ENCODE measurements at places on chromosomes 5 and 9.

DNA sequence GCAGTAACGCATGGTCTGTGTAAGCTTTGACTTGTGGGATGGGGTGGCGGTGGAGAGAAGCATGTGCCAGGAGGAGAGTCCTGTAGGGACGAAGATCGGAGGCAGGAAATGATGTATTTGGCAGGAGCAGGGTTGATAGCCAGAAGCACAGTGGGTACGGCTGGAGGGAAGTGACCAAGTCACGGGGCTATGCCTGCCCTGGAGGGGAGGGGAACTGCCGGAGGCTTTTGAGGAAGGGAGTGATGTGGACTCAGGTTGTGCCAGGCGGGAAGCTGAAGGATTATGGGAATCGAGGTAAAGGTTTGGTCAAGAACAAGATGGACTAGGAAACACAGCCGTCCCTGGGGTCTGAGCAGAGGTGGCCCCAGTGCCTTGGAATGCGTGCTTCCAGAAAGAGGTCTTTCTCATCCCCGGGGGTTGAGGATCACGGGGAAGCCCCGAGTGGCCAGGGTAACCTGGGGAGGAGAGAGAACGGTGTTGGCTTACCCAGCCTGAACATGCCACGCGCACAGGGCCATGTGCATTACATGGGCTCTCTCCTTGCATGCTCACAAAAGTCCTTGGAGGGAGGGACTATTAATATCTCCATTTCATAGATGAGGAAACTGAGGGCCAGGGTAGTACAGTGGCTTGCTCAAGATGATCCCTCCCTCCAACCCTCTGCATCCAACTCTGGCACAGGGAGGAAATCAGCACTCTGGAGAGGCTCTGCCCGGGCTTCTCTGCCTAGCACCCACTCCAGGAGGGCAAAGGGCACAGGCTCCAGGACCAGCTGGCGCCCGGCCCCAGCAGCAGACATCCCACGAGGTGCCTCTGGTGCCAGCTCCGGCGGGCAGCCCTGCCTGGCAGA is 253.8 kb downstream of the PBX3 start:
- DNase-seq, result no peak

DNA sequence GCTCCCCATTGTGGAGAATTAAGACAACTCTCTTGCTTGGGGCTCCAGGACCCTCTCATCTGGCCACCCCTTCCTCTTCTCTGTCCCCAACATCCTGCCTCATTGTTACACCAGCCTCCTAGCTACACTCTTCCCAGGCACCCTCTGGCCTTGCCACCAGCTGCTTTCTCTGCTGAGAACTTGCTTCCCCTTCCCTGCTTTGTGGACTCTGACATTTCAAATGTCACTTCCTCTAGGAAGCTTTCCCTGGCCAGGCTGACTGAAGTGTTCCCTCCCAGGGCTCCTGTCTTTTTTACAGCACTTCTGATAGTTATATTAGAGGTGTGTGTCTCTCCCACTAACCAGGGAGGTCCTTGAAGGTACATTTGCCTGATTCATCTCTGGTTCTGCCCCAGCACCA is 194.0 kb upstream of the KLF4 start:
- DNase-seq, result no peak

- peak; percentile 17 for DNase-seq
These were observed 269.1 kb downstream of the FANCC start for GRCh38 chr9:95048225-95049087.

- DNase-seq, result no peak
These were observed 15.6 kb upstream of the DMXL1 start for GRCh38 chr5:119055294-119055693.

DNA sequence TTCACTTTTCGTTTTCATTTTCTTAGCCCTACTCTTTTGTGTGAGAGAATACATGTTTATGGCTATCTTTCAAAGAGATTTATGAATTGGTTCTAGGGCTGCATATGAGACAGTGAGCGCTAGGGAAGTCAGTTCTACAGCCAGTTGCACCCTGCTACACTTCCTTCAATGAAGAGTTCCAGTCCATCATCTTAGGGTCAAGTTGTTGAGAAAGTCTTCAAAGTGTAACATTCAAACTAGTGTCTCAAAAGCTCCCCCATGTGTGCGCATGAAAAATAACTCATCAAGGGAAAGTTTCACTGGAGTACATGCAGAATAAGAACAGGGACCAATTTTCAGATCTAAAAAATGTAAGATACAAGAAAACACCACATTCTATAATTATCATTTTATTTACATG is 317.2 kb downstream of the DEPDC1B start:
- no peak for DNase-seq

DNA sequence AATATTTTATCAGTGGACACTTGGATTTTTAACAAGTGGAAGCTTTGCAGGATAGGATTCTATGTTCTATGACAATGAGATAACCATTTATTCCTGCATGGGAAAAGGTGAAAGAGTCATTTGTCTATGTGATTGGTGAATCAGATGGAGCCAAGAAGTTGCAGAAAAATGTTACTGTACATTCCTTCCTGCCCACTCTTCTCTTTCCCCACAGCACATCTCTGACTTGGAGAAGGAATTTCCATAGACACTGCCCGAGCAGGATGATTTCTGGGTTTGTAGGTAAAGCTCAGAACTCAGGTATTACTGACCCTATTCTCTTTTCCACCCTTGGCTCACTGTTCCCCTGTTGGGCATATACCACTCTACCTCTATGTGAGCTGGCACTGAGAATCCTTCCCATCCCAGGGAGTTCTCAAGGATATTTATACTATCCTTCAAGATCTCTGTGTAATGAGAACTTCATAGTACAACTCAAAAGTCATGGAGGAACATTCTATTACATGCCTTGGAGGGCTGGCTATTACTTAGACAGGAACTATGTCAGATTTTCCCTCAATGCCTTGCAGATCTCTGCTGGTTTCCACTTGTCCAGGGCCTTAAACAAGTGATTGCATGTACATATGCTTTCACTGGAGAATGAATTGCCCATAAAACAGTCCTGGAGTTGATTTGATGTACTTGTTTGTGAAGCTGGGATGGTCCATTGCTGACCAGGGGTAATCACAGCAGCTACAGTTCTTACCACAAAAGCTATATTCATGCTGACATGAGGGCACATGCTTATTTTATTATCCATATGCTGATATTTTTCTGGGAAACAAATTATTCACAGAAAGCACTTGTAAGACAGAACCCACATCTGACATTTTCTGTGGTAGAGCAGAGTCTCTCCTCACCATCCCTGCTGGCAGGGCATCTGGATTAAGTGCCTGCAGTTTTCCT is 24.1 kb downstream of the SLC1A3 start:
- DNase-seq, result no peak

- no peak for DNase-seq
These were observed 68.4 kb downstream of the PAM start for GRCh38 chr5:102823441-102823874.

- no peak for DNase-seq
These were observed 10.7 kb downstream of the LYSMD3 start for GRCh38 chr5:90518661-90519060.

- peak; percentile 4 for DNase-seq
These were observed 62.4 kb upstream of the FSD1L start for GRCh38 chr9:105385381-105385985.

DNA sequence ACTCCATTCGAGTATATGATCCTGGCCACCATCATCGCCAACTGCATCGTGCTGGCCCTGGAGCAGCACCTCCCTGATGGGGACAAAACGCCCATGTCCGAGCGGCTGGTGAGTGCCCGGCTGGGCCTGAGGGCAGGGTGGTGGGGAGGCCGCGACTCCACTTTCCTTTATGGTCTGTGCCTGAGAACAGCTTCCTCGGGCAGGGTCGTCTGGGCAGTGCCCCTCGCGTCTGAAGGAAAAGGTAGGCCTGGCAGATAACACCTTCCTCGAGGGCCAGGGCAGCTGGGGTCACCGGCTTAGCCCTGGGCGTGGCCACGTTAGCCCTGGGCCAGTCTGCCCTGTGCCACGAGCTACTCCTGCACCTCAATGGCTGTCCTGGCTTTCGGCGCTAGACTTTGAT is 1.5 kb downstream of the CACNA1B start:
- no peak for DNase-seq

GRCh38 chr5:155097995-155098394 is 84.4 kb downstream of the KIF4B start:
- no peak for DNase-seq

GRCh38 chr5:88480245-88480644 is 211.6 kb upstream of the TMEM161B start:
- DNase-seq, result no peak
